ENCODE measurements at places on chromosomes 1 and 21.

DNA sequence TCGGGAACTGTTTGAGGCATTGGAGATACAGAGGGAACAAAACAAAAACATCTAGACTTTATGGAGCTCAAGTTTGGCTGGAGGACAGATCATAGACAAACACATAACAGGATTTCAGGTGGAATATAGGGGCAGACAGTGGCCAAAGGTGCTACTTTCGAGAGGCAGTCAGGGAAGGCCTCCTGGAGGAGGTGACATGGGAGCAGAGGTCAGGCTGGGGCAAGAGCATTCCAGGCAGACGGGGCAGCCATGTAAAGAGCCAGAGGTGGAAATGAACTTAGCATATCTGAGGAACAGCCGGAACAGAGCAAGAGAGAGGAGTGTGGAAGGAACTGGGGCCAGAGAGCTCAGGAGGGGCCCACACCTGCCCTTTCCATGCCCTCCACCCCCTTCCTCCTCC, 122.3 kb downstream of the DMRTB1 start:
- no peak for DNase-seq
- H3K27me3 ChIP-seq, result peaks cover 7% of the 10 kb centered on the region
- H3K4me1 ChIP-seq, result peaks cover 14% of the 10 kb centered on the region
- no peak overlapping the region for H3K4me3 ChIP-seq

DNA sequence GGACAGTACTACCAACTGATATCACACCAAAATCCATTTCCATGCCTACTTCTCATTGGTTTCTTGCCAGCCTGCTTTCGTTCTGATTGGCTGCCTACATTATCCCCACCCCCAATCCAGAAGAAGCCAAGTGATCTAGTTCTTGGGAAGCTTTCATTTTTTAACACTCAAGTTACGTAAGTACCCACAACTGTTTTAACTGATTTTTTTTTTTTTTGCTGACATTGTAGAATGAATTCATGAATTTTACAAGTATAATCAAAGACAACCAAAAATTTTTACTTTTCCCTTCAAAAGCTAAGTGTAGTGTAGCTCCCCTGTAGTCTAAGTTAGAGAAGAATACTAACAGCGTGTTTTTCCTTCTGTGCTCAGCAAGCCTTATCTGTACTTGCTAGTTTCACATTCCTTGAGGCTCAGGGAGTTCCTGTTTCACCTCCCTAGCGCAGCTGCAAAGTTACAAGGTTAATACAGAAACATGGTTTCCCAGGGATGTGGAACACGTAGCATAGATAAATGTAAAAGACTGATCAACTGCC, at the start of gene SLC9C2:
Gene SLC9C2, minus strand, starts transcription at position 17 of the 536 bp plus-strand sequence. CDS start 1,296 bp downstream, outside the sequence.
- no peak within 1 kb of the TSS for H3K4me3 ChIP-seq
- peak within 1 kb of the TSS; percentile 57 for H3K27ac ChIP-seq
- peak; percentile 63 for DNase-seq
- no peaks in the 10 kb centered on the region for H3K27me3 ChIP-seq
- H3K36me3 ChIP-seq, result no peaks in the 10 kb centered on the region

GRCh38 chr1:103509250-103509649, 16.2 kb upstream of the RNPC3 start:
- no peak for DNase-seq
- H3K36me3 ChIP-seq, result no peaks in the 10 kb centered on the region
- no peaks in the 10 kb centered on the region for H3K27me3 ChIP-seq
- H3K4me1 ChIP-seq, result no peaks in the 10 kb centered on the region
- H3K27ac ChIP-seq, result no peak overlapping the region
- no peak overlapping the region for H3K4me3 ChIP-seq

GRCh38 chr1:23079025-23079424, 59.8 kb downstream of the KDM1A start:
- H3K4me3 ChIP-seq, result no peak overlapping the region
- peaks cover 86% of the 10 kb centered on the region for H3K36me3 ChIP-seq
- no peaks in the 10 kb centered on the region for H3K27me3 ChIP-seq
- no peak overlapping the region for H3K27ac ChIP-seq
- H3K4me1 ChIP-seq, result no peaks in the 10 kb centered on the region

DNA sequence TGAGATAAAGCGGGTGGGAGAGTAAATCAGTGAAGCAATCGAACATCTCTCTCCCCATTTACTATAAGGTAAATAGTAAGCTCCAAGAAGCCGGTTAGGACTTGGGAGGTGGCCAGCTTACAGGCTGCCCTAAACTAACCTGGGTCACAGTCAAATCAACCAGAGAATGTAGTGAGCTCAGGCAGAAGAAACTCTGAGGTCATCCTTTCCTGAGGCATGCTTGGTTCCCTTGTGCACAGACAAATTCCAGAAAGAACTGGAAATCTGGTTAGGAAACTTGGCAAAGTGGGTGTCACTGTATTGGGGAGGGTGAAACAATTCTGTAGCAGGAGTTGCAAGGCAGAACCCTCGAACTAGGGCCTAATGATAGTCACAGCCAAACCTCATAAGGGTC, 72.5 kb downstream of the NTMT2 start:
- no peaks in the 10 kb centered on the region for H3K4me1 ChIP-seq
- no peaks in the 10 kb centered on the region for H3K27me3 ChIP-seq
- DNase-seq, result no peak

Data from K562 (cell line).